Chondrocyte (in vitro differentiated cells): ENCODE measurements at places on chromosomes 6 and 20. TPM values are rescaled to one million over a fixed set of nuclear protein-coding genes. Genes with fewer than 3 reads are reported as not detected.

DNA sequence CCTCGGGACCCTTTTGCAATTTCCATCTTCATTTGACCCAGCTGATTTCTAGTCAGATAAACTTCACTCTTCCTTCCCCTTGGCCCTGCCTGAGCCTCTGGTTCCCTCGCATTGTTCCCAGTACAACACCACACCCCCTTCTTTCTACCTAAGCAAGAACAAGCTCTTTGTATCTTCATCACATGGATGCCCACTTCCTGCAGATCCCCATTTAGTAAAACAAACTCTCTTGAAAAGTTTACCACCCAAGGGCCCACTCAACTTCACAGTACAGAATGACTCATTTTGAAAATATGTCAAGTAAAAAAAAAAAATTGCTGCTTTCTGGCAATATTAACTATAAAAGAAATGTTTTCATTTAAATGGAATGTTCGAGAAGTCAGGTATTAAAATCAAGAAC, 5.2 kb downstream of the FAXC start:
- peaks cover 36% of the 10 kb centered on the region for H3K4me1 ChIP-seq
- H3K4me3 ChIP-seq: peak overlapping the region; percentile 14
- no peak for DNase-seq
- H3K36me3 ChIP-seq: no peaks in the 10 kb centered on the region

GRCh38 chr20:25056690-25057233, 1.2 kb downstream of the ACSS1 start:
- DNase-seq: peak; percentile 86
- peak overlapping the region; percentile 71 for H3K4me3 ChIP-seq
- H3K36me3 ChIP-seq: no peaks in the 10 kb centered on the region
- peak overlapping the region; percentile 68 for H3K27ac ChIP-seq
- H3K4me1 ChIP-seq: peaks cover 48% of the 10 kb centered on the region

DNA sequence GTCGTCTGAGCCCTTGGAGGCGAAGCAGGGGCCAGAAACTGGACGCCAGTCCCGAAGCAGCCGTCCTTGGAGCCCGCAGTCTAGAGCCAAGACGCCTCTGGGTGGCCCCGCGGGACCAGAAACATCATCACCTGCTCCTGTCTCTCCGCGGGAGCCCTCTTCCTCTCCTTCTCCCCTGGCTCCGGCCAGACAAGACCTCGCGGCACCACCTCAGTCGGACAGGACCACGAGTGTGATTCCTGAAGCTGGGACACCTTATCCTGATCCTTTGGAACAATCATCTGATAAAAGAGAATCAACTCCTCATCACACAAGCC, 416 bp downstream of the RSPH4A start:
- peak; percentile 81 for DNase-seq
- H3K27ac ChIP-seq: peak overlapping the region; percentile 19
- peak overlapping the region; percentile 100 for H3K4me3 ChIP-seq

DNA sequence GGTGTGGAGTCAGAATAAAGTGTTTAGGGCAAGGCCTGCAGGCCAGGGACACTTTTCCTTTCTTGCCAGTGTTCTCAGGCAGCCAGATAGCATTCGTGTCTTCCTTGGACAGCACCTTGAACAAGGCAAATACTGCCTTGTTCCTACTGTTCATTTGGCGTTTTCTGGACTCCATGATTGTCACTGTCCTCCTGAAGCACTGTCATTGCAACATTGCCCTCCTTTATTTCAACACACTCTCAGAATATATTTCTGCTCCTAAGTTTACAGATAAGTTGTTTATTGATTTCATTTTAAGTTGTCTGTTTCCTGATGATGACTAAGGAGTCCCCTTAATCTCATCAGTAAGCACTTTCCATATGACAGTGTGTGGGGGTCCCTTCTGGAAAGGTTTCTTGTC, 15.1 kb upstream of the DEF6 start:
- peaks cover 8% of the 10 kb centered on the region for H3K4me1 ChIP-seq
- H3K4me3 ChIP-seq: no peak overlapping the region
- peaks cover 30% of the 10 kb centered on the region for H3K36me3 ChIP-seq

GRCh38 chr6:76772951-76773350, 690.3 kb downstream of the HTR1B start:
- H3K27ac ChIP-seq: no peak overlapping the region
- no peak for DNase-seq
- no peaks in the 10 kb centered on the region for H3K36me3 ChIP-seq
- H3K4me3 ChIP-seq: no peak overlapping the region

Gene ATXN1
- 59.6 to 65.0 TPM (median 64.5 TPM) in 3 replicates for total RNA-seq

Gene IRF4
- 0.05 TPM in 1 of 3 replicates, not detected in the others for total RNA-seq
